ENCODE measurements at places on chromosomes 6 and 20.
A peak's percentile ranks its signal among the peaks of the same experiment; 100 is the strongest.

DNA sequence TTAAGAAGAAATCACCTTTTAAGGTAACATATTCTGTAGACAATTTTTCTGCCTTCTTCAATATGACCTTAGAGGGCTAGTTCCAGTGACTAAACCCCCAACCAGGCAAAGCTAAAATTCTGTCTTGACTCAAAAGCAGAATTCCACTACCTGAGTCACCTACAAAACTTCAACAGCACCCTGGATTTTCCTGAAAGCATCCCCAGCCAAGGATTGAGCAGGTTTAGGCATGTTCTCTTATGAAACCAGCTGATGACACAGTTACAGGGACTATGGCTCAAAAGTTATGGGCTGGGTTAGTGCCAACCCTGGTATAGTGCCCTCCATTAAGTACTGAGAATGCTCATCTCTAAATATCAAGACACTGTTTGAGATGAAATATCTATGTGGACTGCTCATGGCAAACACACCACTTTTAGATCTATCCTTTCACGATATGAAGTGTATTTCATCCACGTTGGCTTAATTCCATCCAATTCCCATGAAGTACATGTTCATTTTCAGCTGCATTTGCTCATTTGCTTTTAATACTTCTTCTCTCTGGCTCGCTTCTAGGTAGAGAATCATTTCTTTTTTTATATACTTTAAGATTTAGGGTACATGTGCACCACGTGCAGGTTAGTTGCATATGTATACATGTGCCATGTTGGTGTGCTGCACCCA, 53.6 kb upstream of the TNFAIP3 start:
- DNase-seq = no peak

DNA sequence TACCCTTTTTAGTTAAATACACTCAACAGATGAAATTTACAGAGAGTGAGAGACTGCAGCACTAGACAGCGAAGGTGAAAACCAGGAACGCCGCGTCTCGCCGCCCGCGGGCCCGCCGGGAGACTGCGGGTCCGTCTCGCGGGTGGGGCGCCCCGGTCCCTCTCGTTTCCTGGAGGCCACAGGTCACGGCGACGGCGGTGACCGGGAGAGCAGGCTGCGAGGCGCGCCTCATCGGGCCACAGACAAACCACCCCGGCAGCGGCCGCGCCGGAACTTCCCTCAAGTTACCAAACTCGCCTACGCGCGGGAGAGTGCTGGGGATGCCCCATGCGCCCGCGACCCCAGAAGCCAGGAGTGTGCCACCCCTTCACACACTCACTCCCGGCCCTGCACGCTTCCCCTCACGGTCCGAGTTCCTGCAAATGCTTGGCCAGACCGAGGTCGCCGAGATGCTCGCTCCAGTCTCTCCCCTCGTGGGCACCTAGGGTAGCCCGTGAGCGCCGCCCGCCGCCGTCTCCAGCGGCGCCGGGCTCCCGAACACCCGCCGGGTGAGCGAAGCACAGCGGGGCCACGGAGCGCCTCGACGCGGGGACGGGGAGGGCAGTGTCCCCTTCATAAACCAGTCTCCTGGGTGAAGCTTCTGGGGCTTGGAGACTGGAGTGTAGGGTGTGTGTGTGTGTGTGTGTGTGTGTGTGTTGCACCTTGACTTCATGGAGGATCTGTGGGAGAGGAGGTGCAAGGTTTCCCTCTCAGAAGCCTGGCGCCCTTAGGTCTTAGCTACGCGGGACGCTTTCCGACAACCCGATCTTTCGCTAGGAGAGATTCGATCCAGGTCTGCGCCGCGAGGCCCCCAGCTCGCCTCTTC, 1.4 kb downstream of the BACH2 start:
- DNase-seq = peak; percentile 65

- no peak for DNase-seq
Measured at GRCh38 chr20:61951695-61952533, 113.8 kb downstream of the TAF4 start.

GRCh38 chr20:9867196-9867980, 28.5 kb upstream of the PAK5 start:
- DNase-seq = no peak

DNA sequence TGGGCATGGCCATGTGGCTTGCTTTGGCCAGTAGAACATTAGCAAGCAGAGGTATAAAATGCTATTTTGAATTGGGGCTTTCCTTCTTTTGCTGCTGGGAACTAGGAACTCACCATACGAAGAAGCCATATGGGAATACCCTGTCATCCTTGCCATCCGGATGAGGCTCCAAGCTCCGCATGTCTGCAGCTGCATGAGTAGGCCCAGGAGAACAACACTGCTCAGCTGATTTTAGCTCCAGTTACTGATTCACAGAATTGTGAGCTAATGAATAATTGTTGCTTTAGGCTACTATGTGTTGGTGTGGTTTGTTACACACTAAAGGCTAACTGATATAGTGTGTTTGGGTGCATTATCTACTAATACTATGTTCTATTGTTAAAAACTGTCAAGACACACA, 2.7 kb upstream of the PLCB4 start:
- DNase-seq = no peak

DNA sequence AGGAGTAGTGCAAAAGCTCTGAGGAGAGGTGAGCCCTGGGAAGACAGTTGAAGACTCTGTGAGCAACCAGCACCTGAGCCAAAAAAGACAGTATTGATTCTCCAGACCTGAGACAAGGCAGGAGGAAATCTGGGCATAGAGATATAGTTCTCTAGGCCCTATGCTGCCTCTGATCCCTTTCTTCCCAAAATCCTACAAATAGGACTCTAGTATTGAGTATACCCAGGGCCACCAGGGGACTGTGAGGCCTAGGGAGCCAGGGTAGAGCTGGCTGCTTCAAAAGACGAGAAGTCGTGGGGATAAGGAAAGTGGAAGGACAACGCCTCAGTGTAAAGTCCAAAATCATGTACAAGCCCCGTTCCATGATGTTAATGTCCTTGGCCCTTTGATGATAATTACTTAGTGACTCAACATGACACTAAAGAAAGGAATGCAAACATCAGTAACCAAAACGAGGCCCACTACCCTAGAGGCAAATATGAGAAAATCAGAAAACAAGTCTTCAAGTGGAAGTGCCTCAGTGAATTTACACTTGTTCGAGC, 197.3 kb upstream of the PROKR2 start:
- DNase-seq = no peak

DNA sequence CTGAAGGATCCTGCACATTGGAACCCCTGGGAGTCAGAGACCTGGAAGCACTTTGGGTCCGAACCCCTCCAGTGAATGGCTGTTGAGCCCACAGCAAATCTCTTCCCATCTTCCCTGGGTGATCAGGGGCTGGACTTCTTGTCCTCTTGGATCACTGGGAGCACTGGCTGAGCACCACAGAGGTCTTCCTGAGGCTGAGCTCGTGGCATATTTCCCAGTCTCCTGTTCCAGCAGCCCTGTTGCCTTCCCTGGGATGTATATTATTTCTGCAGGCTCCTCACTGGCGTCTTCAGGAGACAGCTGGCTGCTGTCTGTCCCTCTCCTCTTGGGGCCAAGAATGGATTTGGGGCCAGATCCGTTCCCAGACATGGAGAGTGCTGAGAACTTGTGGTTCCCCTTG, 43.4 kb downstream of the PTK7 start:
- no peak for DNase-seq

GRCh38 chr6:132246632-132247270, 154.5 kb downstream of the MOXD1 start:
- DNase-seq = no peak

GRCh38 chr6:144820270-144820669, 535.1 kb downstream of the UTRN start:
- DNase-seq = no peak

GRCh38 chr20:46823271-46823751, 71.3 kb upstream of the EYA2 start:
- DNase-seq = no peak

- DNase-seq = no peak
Measured at GRCh38 chr6:109299776-109300564, 82.3 kb downstream of the CD164 start.

- DNase-seq = no peak
Measured at GRCh38 chr6:161038229-161039031, 46.9 kb downstream of the MAP3K4 start.

DNA sequence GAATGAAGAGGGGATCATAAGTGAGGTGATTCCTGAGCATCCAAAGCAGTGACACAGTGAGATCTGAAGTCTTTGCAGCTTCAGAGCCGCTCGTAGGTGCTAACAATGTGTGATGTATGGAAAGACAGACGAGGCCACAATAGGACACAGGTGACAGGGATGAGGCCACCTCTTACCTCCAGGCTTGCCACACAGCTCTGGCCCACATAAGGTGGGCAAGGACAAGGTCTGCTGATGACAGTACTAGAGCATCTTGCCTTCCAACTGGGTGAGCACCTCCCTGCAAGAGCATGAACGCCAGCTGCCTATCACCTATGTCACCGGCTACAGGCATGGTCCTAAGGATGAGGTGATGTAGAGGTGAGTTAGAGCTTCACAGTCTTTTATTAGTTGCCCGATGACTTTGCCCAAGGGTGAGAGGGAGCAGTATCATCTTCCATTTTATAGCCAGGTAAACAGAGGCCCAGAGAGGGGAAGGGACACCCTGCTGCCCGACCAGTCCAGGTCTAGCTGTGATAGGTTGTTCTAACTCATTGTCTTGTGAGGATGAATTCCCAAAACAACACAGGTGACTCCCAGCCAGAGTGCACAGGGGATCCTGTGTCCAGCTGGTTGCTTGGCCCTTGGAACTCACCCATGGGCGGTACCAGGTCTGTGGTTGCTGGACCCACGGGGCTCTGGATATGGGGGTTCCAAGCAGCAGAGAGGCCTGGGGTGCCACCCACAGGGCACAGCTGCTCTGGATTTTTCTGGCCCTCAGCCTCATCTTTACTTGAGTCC, 6.2 kb upstream of the TGM6 start:
- DNase-seq = no peak

DNA sequence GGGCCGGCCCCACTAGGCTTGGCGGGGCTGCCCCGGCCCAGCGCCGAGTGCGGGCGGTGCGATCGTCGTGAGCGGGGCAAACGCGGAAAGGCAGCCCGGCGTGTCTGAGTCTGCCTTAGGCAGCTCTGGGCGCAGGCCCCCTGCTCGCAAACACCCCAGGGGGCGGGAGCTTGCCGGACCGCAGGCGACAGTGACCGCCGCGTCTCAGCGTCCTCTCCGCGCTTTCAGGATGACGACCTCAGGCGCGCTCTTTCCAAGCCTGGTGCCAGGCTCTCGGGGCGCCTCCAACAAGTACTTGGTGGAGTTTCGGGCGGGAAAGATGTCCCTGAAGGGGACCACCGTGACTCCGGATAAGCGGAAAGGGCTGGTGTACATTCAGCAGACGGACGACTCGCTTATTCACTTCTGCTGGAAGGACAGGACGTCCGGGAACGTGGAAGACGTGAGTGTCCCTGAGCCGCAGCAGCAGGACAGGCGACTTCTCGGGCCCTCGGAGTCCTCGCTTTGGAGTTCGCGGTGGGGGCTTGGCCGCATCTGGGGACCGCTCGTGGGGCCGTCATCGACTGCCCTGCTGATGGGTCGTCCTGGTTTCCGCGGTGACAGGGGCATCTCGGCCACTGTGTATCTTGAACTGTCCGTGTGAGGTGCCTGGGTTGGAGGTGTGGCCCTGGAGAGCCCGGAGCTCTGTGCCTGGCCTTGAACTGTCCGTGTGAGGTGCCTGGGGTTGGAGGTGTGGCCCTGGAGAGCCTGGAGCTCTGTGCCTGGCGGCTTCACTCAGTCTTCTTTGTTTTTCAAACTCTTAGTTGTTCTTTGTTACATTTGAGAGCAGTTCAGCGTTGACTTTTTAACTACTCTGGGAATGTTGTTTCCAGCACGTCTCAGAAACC, 786 bp downstream of the ADRM1 start:
- DNase-seq = no peak

GRCh38 chr6:12595161-12595811, 121.3 kb upstream of the PHACTR1 start:
- DNase-seq = no peak

GRCh38 chr6:14100138-14100537, 17.4 kb upstream of the CD83 start:
- no peak for DNase-seq

GRCh38 chr20:46614503-46614902, 36.8 kb downstream of the SLC13A3 start:
- DNase-seq = no peak

DNA sequence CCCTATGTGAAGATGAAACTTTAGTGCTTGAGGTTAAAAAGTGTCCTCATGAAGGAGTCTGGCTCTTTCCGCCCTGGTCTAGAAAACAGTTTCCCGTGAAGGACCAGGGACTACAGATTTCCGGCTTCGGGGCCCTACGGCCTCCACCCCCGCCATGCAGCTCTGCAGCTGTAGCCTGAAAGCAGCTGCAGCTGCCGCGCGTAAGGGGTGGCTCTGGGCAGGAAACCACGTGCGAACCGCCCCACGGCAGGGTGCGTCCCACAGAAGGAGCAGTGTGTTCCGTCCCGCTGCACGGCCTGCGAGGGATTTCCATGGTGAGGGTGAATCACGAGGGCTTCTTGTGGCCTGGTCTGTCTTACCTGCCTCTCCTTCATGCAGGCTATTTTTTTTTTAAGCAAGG, 117.0 kb downstream of the ERMARD start:
- DNase-seq = no peak

DNA sequence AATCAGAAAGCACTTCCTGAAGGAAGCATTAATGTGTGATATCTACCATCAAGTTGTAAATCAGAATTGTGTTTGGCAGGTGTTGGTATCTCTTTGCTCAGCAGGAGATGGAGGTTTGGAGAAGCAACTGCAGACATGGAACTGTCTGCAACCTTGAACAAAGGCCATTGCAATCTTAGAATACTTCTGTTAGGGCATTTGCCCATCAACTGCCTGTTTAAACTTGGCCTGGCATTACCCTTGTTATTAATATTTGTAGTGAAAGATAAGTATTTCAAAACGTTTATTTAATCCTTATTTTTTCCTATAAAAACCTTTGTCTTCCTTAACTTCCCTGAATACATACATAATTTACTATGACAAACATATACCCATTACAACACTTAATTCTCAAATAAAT, 14.1 kb downstream of the GSTA5 start:
- DNase-seq = no peak

DNA sequence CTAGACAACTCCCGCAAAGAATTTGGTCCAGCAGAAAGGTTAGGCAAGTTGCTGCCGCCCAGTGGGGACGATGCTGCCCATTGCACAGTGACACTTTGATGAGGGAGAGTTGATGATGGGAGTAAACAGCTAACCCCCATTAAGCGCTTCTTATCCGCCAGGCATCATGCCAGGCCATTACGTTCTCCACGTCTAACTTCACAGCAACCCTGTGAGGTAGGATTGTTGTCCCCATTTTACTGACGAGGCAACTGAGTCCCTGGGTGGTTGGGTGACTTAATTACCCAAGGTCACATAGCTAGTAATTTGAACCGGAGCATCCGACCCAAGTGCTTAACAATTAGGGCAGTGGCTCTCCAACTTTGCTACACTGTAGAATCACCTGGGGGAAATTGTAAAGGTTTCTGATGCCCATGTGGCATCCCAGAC, 738 bp downstream of the RALGAPB start:
- no peak for DNase-seq

GRCh38 chr6:48613231-48613949, 502.4 kb upstream of the PTCHD4 start:
- no peak for DNase-seq
